NCI-H226 (cell line): ENCODE measurements at places on chromosomes 5 and 9.

- DNase-seq: peak; percentile 67
Measured at GRCh38 chr5:31638748-31639418, at the start of gene PDZD2. Gene PDZD2 (plus strand): TSS chr5:31639131.

DNA sequence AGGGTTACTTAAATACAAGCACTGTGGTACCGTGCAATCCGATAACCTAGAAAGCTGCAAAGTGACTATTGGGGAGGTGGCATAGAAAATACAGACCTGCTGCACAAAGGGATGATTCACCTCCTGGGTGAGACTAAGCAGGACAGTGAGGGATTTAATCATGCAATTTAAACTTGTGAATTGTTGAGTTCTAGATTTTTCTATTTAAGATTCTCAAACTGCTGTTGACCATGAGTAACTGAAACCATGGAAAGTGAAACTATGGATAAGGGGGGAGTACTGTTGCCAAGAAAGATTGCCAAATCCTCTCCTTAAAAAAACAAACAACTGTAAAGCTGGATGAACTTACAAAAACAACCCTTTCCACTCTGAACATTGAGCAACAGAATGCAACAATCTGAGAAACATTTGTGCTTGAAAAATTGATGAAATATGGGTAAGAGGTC lies 61.5 kb upstream of the NUDT12 start:
- peak; percentile 13 for DNase-seq

- peak; percentile 63 for DNase-seq
Measured at GRCh38 chr9:99593610-99594009, 228.1 kb upstream of the NR4A3 start.

- DNase-seq: no peak
Measured at GRCh38 chr5:169299663-169300467, 1.1 kb downstream of the SLIT3 start.

DNA sequence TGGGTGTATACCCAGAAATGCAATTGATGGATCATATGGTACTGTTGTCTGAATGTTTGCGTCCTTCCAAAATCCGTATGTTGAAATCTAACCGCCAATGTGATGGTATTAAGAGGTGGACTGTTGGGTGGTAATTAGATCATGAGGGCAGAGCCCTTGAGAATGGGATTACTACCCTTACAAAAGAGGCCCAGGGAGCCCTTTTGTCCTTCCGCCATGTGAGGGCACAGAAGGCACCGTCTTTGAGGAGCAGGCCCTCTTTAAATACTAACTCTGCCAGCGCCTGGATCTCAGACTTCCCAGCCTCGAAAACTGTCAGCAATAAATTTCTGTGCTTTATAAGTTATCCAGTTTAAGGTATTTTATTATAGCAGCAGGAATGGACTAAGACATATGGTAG lies 156.0 kb upstream of the OTULINL start:
- DNase-seq: no peak

DNA sequence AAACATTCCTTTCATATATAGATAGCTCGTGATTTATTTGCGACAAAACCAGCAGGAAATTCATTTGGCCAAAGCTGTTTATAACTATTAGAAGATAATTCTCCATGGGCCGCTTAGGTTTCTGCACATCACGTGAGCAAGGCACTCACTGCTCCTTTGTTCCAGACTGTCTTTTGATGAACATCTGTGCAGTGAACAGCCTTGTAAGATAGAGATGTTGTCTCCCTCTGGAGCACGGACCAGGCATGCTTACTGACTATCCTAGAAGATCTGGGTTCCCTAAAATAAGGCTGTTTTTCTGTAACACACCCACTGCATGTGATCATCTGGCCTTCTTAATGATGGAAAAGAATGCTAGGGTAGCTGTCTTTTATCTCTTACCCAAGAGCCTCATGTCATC lies 30.9 kb downstream of the YIPF5 start:
- no peak for DNase-seq

GRCh38 chr9:136389396-136389795 lies 10.6 kb downstream of the SNAPC4 start:
- no peak for DNase-seq

- DNase-seq: no peak
Measured at GRCh38 chr5:169745441-169746146, 108.5 kb downstream of the DOCK2 start.

DNA sequence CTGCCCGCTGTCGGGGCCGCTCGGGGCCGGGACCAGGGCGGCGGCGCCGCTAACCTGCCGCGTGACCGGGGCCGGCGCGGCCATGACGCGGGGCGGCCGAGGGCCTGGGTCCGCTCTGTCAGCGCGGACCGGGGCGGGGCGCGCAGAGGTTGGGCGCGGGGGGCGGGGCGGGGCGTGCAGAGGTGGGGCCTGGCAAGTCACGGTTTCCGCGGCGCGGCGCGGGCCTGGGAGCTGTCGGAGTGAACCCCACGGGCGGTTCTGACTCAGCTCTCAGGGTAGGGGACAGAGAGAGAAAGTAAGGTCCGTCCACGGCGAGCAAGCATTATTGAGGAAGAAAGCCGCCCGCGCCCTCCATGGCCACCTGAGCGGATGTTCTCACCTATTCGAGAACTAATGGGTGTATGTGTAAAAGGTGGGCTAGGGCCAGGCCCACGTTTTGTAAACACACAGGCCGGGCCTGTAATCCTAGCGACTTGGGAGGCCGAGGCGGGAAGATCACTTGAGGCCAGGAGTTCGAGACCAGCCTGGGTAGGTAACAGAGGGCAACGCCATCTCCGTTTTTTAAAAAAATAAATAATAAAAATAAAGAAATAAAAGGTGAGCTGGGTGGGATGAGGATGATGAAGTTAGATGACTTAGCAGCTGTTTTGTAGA lies at the start of gene PRXL2C:
Gene PRXL2C, minus strand, starts transcription at position 120 of the 654 bp plus-strand sequence. Its CDS starts 36 bp downstream, at position 84.
- DNase-seq: peak; percentile 65

DNA sequence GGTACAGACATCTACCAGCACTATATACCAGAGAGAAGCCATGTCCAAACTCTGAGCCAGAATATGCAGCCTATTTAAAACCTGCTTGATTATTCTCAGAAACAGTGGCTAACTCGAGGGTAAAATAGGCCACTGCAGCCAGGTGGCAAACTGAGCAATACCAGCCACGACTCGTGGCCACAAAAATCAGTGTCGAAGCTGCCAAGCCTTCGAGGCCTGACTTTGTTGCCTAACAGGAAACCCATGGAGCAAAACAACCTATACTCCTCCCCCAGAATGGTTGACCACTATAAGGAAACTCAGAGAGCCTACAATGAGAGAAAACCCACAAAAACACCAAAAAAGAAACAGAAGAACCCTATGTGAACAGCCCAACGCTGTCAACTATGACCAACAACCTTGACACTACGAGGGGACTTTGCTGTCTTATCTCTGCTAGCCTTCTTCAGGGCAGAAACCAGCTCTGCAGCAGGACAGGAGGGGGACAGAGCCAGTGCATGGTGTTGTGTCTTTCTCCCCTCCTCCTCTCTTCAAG lies 133.8 kb downstream of the TMEM174 start:
- no peak for DNase-seq

DNA sequence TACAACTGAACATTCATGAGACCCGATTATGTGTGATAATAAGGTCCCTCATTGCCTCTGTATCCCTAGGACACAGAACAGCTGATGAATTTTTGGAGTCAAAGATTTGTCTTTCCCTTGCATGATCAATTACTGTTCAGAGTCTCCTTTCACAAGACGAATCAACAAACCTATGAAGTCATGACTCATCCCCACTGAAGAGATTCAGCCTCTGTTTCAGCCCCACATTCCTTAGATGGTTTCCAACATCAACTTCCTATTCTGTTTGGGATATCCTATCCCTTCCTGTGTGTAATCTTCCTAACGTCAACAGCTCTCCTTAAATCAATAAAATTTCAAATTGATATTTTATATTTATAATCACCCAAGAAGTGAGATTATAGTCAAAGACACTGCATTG lies 199.0 kb downstream of the DNAH5 start:
- peak; percentile 48 for DNase-seq

DNA sequence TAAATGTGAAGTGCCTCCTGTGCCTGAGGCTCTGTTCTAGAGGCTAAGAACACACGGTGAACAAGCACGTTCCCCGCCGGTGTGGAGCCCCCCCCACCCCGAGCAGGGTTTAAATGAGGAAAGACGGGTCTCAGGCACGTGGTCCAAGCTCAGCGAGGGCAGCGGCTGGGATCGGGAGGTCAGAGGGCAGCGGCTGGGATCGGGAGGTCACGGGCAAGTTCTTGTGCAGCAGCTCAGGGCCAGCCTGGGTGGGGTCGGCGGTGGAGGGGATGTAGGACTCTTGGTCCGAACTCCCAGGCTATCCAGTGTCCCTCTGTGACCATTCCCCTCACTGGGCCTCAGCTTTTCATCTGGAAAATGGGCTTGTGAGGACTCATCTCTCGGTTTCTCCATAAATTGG lies 2.7 kb upstream of the GBGT1 start:
- no peak for DNase-seq

DNA sequence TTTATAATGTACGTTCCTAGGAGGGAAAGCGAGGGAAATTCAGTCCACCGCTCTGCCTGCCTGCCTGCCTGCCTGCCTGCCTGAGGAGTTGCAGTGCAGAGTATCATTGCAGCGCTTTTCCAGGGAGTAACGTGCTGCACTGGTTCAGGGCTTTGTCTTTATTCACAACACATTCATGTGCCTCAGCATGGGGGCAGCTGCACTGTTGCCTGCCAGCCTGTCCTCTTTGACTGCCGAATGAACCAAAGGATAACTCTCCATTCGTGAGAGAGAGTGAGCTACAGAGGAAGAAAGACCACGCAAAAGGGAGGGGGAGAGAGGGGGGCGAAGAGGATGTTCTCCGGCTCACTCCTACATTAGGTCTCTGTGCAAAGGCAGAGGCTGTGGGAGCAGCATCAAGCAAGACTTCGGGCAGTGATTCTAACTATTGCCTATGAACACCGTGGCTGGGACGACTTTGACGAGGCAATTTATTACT lies 791.2 kb downstream of the MAT2B start:
- DNase-seq: no peak

- DNase-seq: no peak
Measured at GRCh38 chr5:38938424-38938823, 92.6 kb downstream of the OSMR start.

GRCh38 chr9:111023128-111023527 lies 15.1 kb downstream of the LPAR1 start:
- DNase-seq: no peak

DNA sequence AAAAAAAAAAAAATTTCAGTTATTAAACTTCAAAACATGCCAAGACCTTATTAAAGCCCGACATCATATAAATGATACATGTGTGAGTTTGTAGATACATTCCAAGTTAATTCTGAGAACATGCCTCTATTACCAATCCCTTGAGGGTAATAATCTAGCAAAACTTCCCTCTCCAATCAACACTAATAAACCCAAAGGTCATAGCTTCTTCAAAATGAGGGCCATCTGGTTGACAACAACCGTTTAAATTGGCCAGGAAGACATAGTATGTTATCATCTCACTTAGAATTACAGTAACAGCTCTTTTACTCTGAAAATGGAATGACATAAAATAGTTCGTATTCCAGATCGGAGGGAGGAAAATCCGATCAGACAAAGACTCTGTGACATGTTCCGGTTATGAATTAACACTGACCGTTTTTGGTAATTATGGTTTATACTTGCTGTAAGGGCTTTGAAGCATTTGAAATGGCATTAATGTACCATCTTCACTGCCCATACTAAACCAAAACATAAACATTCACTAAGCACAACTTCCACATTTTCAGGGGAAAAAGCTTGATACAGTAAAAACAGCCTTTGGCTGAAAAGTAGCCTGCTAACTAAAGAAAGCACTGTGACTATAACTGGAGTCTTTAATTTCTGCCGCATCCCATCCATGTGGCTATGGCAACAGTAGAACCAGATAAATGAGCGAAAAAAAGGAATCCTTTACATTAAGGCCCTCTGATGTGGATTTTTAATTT lies 50.3 kb downstream of the ANKH start:
- no peak for DNase-seq

GRCh38 chr9:18775241-18775640 lies 257.8 kb downstream of the SAXO1 start:
- no peak for DNase-seq

GRCh38 chr5:14595189-14595588 lies 13.6 kb downstream of the OTULINL start:
- DNase-seq: no peak
